Amygdala (tissue), 56 donors: ENCODE measurements at places on chromosomes 16 and 17.

DNA sequence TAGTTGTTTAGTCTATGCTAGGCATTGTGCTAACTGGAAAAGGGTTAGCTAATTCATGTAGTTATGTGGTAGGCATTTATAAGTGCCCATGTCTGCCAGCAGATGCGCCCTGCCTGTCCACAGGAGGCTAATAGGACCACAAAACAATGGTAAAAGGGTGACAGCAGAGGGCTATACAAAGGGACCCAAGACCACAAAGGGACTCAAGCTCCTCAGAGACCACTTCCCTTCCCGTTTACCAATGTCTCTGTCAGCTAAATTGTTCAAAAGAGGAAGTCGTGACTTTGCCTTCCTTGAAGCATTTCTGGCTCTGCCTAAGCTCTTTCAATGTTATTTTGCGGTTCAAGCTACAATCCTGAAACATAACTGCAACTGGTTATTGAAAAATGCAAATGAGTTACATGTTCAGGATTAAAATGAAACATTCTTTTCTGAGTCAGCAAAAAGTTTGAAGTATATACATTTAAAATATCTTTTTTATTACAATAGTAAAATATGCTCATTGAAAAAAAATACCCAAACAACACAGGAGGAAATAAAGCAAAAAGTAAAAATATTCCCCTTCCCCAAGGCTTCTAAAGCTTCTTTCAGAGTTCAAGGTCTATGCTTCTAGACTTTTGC lies 149.2 kb downstream of the MAF start:
- DNase-seq: no peak

- no peak for DNase-seq
Observed at GRCh38 chr17:2237950-2238349, 65.6 kb downstream of the SMG6 start.

GRCh38 chr16:57023541-57024249 lies 34.3 kb downstream of the NLRC5 start:
- DNase-seq: no peak

- DNase-seq: no peak
Observed at GRCh38 chr16:89110641-89111040, 17.0 kb downstream of the ACSF3 start.

GRCh38 chr17:75679706-75680211 lies 12.6 kb downstream of the SAP30BP start:
- DNase-seq: no peak

GRCh38 chr17:39812466-39812865 lies 51.6 kb downstream of the IKZF3 start:
- no peak for DNase-seq

GRCh38 chr17:6789146-6789545 lies 13.1 kb downstream of the FBXO39 start:
- DNase-seq: no peak

- DNase-seq: no peak
Observed at GRCh38 chr17:76519048-76519966, 18.1 kb upstream of the RHBDF2 start.

DNA sequence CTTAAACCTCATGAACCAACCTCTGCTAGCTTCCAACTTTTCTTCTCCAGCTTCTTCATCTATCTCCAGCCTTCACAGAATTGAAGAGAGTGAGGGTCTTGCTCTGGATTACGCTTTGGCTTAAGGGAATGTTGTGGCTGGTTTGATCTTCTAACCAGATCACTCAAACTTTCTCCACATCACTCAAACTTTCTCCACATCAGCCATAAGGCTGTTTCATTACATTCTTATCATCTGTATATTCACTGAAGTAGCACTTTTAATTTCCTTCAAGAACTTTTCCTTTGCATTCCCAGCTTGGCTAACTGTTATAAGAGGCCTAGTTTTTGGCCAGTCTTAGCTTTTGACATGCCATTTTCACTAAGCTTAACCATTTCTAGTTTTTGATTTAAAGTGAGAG lies 52.3 kb downstream of the CACNG1 start:
- DNase-seq: no peak

GRCh38 chr17:55845385-55845784 lies 94.5 kb downstream of the PCTP start:
- DNase-seq: no peak

DNA sequence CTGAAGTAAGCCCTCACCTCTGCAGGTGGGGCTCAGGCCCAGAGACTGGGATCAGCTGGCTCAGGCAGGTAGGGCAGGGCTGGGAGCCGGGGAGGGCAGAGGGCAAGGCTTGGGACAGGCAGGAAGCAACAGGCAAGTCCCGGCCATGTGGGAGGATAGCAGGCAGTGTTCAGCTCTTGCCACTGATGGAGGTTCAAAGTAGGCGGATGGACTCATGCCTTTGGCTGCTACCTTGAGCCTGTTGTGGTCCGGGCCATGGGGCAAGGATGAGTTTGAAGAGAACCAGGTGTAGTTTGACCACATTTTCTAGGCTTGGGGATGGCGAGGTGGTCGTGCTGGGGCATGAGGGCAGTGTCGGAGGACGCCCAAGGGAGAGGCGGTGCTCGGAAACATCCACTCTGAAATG lies 2.7 kb downstream of the PRCD start:
- DNase-seq: no peak

GRCh38 chr17:56113486-56113885 lies 39.8 kb upstream of the ANKFN1 start:
- no peak for DNase-seq

DNA sequence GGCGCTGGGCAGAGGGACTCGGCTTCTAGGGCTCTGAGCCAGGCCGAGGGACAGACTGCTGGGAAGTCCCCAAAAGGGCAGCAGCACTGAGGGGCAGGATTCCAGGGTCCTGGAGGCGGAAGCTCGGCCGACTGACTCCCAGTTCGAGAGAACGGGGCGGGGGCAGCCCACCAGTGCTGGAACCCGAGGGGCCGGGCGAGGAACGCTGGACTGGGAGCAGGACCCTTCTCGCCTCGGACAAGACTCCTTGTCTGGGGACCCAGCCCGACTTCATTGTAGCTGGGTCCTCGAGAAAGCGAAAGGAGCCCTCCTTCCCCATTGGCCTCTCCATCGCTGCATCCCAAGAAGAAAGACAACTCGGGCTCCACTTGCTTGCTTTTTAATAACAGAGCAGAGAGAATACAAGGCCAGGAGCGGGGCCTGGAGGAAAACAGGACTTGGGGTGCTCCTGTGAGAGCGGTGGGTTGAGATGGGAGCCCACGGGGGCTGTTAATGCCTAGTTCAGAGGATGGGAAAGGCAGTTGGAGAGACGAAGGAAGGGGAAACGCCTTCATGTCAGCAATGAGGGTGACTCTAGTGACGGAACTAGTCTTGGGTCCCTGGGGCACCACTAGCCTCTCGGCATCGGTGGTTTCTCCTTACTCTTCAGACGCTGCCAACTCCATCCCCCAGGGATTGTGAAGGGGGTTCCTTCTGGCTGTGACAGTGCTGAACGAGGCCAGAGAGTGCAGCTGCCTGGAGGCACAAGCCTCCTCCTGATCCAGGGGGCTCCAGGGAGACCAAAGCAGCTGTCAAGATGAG lies 492 bp upstream of the CAMTA2 start:
- no peak for DNase-seq

DNA sequence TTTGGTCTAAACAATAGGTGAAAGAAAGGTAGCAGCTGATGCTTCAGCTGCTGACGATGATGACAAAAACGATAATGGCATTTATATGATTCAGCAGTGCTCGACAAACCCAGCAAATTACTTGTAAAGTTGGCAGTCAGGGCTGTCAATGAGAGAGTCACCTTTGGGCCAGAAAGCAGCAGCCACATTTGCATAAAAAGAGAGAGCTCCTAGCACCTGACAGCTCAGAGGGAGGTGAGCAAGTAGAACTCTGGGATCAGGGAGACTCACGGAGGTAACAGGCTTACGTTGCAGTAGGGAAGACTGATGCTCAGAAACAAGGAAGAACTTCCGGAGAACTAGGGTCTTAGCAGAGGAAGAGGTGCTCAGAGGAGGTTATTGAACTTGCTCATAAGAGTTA lies 291.9 kb upstream of the ZFHX3 start:
- DNase-seq: no peak

GRCh38 chr16:88003736-88004135 lies 52.5 kb downstream of the BANP start:
- DNase-seq: no peak

DNA sequence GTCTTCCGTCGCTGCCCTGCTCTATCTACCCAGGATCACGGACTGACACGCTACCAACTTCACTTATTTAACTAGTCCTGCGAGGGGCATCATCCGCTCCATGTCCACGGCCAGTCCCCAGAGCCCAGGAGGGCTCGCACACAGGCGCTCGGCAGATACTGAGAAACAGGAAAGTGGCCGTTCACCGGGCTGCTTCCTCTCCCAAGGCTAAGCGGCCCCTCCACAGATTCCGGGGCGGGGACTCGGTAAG lies 388 bp downstream of the OXLD1 start:
- DNase-seq: no peak

DNA sequence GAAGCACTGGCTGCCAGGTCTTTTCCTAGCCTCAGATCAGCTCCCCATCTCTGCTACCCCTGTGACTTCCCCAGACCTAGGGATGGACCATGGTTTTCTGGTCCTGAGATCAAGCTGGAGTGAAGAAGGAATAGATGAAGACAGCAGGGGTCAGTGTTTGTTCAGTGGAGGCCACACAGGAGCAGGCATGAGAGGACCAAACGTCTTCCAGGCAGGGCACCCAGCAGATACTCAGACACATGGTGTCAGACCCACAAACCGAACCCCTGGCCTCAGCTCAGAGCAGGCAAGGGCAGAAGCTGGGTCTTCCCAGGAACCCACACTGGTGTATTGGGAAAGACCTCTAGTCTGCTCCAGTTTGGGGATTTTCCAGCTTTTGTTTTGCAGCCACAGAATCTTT lies 189.7 kb downstream of the IRX5 start:
- DNase-seq: no peak

DNA sequence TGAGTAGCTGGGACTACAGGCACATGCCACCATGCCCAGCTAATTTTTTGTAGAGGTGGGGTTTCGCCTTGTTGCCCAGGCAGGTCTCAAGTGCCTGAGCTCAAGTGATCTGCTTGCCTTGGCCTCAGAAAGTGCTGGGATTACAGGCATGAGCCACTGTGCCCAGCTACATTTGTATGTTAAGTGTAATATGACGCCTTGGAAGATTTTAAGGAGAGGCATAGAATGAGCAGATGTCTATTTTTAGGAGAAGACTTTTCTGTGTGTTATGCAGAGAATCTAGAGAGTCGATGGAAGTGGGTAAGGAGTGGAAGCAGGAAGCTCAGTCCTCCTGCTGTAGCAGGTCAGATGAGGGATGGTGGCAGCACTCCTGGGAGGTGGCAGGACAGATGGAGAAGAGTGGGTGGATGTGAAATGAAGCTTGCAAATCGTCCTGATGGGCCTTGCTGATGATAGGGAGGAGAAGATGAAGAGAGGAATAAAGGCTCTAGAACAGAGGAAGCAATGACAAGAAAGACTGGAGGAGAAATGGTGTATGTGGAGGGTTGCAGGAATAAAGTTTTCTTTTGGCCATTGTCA lies 125.3 kb downstream of the SHISA6 start:
- DNase-seq: no peak

DNA sequence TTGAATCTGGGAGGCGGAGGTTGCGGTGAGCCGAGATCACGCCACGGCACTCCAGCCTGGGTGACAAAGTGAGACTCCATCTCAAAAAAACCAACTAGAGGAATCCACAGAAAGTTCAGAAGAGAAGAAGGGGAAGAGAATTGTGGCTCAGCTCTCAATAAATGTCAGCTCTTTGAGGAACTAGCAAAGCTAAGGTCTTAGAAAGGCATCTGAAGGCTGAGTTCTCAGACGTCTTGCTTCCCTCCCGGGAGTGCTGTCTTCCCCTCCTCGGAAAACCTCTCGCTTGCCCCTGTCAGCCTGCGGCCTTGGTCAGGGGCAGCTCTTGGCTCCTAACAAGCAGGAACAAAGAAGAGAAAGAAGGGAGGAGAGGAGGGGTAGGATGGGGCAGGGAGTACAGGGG lies 5.3 kb downstream of the SHPK start:
- no peak for DNase-seq

GRCh38 chr16:70711211-70712031 lies 25.6 kb upstream of the MTSS2 start:
- no peak for DNase-seq

GRCh38 chr16:73289232-73289631 lies 241.3 kb upstream of the ZFHX3 start:
- DNase-seq: no peak

DNA sequence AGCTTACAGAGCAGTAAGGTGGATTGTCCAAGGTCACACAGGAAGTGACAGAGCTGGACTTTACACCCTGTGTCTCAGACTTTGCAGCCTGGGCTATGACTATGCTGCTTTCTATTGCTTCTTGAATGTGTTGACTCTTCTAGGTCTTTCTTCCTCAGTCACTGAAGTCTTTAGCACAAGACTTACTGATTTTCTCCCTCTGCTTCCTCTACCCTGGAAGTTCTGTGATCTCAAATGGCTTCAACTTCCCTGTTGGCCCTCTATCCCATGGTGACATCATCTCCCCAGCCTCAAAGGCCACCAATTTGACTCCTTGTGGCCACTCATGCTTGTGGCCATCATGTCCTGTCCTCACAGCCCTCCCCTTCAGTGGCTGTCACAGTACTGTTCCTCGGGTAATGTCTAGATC lies 181.3 kb downstream of the HS3ST3A1 start:
- no peak for DNase-seq
